ENCODE measurements at places on chromosomes 2 and 18.

GRCh38 chr2:135245071-135245470 lies 193.0 kb downstream of the RAB3GAP1 start:
- no peak for DNase-seq

DNA sequence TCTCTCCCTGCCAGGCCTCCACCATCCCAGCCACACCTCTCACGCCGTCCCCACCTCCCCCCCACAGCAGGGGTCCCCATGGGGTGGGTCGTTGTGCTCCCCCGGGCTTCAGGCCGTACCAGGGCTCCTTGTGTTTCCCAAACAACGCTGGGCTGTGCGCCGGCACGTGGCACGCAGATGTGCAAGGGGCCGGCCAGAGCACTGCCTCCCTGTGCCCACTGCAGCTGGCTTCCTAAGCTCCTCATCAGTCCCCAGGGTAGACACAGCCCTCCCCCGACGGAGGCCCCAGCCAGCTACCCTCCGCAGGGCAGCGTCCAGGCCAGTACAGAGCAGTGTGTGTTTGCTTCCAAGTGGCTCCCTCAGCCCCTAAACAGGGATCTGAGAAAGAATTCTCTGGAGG lies 34.0 kb downstream of the BIN1 start:
- DNase-seq: no peak

DNA sequence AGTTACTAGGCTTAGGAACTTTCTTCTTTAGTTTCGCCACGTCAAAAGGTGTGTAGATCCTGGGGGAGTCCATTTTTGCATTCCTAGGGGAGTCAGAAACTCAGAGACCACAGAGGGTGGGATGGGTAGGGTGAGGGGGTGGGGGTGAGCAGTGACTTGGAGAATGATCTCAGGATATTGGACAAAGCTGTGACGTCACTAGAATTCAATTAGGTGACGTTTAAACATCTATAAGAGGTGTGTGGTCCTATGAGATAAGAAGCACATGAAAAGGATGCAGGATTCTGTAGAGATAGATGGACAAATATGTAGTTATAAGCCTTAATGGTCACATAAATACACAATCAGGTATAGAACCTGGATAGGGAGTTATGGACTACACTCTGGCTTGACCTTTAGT lies 21.5 kb downstream of the SLC4A3 start:
- DNase-seq: no peak

DNA sequence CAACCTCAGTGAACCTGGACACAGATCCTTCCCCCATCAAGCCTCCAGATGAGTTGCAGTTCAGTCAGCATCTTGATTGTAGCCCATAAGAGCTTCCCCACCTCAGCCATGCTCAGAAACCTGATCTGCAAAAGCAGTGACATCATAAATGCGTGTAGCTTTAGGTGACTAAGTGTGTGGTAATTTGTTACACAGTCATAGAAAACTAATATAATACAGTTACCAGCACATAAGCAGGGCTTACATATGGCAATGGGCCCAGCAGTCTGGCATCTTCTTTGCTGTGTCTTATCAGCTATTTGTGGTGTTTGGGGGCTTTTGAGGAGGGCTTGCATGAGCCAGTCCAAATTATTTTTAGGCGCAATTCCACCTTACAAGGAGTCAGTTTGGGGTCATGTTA lies 807.0 kb downstream of the SLC4A3 start:
- no peak for DNase-seq

DNA sequence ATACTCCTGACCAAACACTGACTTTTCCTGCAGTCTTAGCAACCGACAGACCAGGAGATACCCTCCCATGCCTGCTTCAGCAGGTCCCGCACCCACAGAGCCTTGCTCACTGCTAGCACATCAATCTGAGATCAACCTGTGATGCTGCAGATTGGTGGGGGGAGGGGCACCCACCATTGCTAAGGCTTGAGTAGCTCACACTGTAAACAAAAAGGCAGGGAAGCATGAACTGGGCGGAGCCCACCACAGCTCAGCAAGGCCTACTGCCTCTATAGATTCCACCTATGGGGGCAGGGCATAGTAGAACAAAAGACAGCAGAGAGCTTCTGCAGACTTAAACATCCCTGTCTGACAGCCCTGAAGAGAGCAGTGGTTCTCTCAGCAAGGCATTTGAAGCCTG lies 109.7 kb downstream of the SP100 start:
- no peak for DNase-seq

- DNase-seq: peak; percentile 33
Observed at GRCh38 chr2:204795156-204795555, 249.9 kb downstream of the PARD3B start.

DNA sequence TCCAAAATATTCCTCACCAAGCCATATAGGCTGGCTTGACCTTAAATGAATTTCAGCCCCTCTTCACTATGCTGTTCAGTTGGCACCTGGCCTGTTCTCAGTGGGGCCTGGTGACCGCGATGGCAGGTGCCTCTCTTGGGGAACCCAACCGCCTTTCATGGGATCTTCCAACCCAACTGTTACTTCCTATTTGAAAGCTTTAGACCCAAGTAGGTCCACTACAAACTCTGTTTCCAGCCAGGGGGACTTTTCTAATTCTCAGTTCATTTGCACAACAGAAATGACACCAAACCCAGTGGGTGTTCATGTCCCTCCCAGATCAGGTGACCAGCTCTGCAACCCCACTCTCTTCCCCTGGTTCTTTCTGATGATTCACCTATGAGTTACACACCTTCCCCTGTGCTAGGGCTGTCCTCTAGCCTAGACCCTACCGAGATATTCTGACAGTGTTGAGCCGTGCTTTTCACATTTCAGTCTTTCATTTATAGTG lies 35.6 kb upstream of the NDUFV2 start:
- no peak for DNase-seq

DNA sequence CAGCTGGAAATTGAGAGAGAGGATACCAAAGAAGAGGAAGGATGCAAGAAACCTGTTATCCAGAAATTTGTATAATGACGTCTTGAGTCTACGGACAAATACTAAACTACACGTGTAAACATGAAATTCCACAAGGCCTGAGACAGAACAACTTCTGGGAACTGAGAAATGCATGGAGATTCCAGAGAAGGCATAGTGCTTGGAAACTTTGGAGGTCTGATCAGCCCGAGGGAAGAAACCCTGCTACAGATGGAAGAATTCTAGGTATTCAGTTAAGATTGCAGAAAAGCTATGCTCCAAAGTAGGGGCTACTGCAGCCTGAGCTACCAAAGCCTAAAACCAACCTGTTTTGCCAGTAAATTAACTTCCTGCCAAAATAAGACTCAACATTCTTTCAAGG lies 120.4 kb downstream of the PDCL3 start:
- DNase-seq: no peak

DNA sequence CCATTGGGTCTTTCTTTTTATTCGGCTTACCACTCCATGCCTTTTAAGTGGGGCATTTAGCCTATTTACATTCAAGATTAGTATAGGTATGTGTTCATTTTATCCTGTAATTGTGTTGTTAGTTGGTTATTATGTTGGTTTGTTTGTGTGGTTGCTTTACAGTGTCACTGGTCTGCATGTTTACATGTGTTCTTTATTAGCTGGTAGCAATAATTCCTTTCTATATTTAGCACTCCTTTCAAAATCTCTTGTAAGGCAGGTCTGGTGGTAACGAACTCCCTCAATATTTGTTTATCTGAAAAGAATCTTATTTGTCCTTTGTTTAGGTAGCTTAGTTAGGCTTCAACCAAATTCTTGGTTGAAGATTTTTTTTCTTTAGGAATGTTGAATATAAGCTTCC lies 68.7 kb upstream of the XDH start:
- DNase-seq: no peak

DNA sequence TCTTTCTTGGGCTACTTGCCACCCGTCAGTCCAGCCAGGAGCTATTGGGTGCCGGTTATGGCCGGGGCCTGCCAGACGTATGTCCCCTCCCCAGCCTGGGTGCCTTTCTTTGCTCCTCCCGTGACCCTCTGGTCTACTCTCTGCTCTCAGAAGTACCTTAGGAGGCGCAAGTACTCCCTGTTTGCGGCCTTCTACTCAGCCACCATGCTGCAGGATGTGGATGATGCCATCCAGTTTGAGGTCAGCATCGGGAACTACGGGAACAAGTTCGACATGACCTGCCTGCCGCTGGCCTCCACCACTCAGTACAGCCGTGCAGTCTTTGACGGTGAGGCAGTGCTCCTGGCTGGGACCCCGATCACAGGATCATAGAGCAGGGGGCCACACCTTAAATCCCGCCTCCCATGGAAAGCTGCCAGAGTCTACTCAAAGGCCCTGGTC lies 99.5 kb downstream of the DYSF start:
- DNase-seq: no peak

DNA sequence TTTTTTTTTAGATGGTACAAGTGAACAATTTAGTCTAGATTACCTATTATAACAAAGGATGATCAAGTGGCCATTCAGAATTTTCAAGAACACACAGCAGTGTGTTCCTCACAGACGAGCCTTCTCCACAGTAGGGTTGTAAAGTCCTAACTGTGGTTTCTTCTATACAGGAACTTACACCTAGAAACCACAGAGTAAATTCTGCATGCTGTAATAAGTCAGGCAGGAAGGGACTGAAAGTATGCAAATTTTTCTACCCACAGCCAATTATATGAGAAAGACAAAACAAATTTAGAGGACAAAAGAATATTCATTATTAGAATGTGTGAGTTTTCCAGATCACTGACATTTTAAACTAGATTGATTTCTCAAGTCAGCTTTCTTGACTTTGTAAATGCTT lies 99.5 kb downstream of the RBMS1 start:
- no peak for DNase-seq

DNA sequence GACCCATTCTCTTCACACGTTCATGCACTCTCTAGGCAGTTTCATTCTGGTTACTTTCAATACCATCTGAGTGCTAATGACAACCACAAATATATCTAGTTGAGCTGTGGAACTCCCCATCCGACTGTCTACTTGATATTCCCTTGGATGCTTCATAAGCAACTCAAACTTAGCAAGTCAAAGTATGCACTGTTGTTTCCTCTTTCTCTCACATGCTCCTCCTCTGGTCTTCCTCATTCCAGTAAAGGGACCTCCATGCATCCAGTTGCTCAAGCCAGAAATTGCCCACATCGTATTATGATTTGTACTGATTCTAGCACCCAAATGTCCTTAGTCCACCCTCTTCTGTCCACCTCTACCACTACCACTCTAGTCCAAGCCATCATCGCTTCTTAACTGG lies 22.3 kb downstream of the SEMA4F start:
- no peak for DNase-seq

GRCh38 chr2:141515931-141516330 lies 614.9 kb downstream of the LRP1B start:
- no peak for DNase-seq

DNA sequence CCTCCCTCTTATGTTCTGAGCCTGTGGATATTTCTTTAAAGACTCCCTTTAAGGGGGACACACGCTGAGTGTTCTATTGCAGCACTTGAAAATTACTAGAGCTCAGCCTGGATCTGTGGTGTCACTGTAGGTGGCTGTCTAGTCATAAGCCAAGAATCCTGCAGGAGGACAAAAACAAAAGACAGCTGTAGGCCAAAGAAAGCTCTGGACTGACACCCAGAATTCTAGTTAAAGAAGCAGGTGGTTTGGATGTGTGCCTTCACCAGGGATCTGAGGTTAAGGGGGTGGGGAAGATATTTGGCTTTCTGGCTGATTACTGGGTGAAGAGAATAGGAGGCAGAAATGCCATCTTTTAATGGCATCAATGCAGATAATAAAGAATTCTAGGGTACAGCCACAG lies 842.5 kb upstream of the NXPH2 start:
- no peak for DNase-seq

DNA sequence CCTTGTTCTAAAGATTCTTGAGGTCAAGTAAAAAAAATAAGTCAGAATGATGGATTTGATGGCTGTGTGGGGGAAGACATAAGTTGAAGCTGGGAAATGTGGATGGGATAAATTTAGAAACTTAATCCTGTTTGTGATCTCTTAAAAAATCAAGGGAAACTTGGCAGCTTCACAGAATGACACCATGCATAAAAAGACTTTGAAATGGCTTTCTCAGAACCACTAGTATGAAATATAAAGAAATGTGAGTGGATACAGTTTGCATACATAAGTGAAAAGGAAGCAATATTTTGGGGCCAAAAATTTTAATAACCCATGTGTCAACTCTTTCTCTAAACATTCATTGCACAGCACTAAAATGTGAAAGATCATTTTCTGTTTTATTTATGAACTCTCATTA lies 21.7 kb downstream of the CDH19 start:
- no peak for DNase-seq

- no peak for DNase-seq
Observed at GRCh38 chr2:143996974-143997373, 522.9 kb downstream of the ZEB2 start.

- DNase-seq: no peak
Observed at GRCh38 chr18:5914951-5915350, 19.6 kb upstream of the TMEM200C start.

- peak; percentile 56 for DNase-seq
Observed at GRCh38 chr2:24919037-24919505, 966 bp downstream of the ADCY3 start.

- DNase-seq: peak; percentile 70
Observed at GRCh38 chr2:128557831-128558241, 239.2 kb upstream of the HS6ST1 start.

DNA sequence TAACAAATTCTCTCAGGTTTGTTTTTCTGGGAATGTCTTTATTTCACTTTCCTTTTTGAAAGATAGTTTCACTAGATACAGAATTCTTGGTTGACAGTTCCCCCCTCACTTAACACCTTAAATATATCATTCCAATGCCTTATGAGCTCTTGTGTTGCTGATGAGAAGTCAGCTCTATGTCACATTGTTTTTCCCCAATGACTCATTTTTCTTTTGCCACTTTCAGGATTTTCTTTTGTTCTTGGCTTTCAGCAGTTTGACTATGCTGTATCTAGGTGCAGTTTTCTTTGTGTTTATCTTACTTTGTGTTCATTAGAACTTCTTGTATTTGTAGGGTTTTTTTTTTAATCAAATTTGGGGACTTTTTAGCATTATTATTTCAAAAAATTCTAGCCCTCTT lies 5.6 kb upstream of the RALBP1 start:
- no peak for DNase-seq

GRCh38 chr2:42338567-42339190 lies 22.3 kb downstream of the COX7A2L start:
- DNase-seq: no peak

DNA sequence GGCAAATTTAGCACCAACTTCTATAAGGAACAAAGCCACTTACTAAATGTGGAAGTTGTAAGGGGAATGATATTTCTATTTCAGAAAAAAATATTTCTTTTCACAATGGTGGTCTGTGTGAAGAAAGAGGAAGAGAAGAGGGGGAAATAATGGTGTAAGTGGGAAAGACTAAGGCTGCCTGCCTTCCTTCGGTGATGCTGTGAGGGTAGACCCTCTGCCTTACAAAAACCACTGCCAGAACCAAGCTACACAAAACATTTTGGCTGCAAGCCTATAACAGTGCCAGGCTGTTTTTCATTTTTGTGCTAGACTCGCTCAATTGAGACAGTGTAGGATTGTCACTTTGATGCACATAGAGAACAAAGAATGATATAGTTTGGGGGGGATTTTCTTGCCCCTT lies 286.6 kb downstream of the ZEB2 start:
- DNase-seq: no peak

GRCh38 chr18:21100146-21100545 lies 11.5 kb downstream of the ROCK1 start:
- DNase-seq: no peak

GRCh38 chr2:130845505-130846085 lies 8.9 kb downstream of the ARHGEF4 start:
- no peak for DNase-seq

All from AG20443 (cell line).